ENCODE measurements at places on chromosomes 11 and 22. TPM values are rescaled to one million over a fixed set of nuclear protein-coding genes. Genes with fewer than 3 reads are reported as not detected.

DNA sequence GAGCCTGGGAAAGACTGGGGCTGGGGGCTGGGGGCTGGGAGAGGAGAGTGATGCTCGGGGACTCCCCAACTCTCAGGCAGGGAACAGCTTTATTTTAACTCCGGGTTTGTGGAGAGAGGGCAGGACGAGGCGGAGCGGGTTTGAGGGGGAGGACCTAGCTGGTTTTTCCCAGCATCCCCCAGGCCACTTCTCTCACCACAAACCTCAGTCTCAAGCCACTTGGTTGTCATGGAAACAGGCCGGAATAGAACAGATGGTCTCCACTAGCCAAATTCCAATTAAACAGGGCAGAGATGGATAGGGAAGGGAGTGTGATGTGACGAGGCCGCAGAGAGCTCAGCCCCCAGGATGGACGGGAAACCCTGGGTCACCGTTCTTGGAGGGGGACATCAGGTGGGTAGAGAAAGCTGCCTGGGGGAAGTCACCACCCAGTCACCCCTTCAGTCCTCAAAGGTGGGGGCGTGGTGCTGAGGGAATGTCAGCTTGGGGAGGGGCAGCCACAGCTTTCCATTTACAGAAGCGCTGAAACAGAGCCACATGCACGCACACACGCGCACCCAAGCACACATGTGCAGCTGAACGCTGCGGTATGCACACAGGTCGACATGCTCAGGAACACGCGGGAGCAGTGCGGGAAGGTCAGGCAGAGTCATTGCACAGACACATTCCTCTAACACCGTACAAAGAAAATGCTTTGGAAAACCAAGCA, 19.2 kb downstream of the NECTIN1 start:
- DNase-seq = no peak

DNA sequence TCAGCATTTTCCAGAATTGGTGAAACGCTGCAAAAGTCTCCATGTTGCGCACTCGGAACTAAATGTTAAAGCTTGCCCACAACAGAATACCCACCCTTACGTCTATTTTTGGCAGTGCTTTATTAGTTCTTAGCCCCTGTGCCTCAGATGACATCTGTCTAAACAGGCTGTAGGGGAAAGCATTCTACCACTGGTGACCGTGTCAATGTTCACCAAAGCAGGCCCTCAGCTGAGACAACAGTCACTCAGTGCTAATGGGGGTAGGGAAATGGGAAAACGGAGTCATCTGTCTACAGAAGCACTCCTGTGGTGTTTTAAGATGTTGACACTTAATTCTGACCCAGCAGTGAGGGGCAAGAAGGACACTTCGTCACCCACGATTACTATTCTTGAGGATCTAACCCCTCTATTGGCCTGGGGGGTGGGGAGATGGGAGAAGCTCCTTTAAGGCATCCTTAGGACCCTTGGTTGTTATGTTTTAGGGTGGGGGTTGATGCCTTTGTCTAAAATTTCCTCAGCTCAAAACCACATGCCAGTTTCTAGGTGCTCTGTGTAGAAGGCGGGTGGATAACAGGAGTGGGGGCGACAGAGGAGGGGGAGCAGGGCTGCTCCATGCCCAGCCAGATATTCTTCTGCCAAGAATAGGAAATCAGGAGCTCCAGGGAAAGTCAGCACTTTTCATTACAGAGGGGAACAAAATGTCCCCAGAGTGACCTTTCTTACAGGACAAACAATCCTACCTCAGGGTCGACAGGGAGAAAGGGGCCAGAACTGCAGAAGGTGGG, 15.6 kb upstream of the MFRP start:
- no peak for DNase-seq

DNA sequence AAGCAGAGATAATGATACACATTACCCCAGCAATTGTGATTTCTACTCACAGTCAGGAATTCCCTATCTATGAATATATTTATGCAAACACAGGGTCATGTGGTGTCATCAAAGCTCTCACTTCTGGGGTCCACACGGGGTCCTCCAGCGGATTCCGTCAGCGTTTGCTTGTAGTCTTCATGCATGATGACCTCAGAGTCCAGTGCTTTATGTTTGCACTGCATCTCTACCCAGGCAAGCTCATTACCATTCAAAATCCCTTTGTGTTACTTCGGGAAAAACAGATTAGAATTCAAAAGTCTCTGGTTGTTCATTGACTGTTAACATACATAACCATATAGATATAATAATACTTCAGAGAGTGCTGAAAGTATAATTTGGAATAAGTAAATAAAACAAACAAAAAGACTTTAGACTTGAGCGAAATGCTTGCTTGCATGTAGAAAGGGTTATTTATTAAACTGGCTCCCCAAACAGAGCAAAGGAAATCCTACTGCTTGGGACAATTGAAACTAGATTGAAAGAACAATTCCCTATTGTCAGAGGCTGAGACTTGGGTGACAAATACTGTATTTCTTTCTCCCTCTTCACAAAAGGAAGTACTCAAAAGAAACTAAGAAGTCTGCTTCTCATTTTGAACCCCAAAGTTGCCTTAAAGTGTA, 423.1 kb downstream of the ETS1 start:
- no peak for DNase-seq

- DNase-seq = no peak
These were observed 44.7 kb upstream of the TTLL12 start for GRCh38 chr22:43231724-43232034.

GRCh38 chr11:125881291-125881690, 6.2 kb upstream of the HYLS1 start:
- DNase-seq = no peak

GRCh38 chr11:57356268-57356667, 18.1 kb downstream of the P2RX3 start:
- no peak for DNase-seq

DNA sequence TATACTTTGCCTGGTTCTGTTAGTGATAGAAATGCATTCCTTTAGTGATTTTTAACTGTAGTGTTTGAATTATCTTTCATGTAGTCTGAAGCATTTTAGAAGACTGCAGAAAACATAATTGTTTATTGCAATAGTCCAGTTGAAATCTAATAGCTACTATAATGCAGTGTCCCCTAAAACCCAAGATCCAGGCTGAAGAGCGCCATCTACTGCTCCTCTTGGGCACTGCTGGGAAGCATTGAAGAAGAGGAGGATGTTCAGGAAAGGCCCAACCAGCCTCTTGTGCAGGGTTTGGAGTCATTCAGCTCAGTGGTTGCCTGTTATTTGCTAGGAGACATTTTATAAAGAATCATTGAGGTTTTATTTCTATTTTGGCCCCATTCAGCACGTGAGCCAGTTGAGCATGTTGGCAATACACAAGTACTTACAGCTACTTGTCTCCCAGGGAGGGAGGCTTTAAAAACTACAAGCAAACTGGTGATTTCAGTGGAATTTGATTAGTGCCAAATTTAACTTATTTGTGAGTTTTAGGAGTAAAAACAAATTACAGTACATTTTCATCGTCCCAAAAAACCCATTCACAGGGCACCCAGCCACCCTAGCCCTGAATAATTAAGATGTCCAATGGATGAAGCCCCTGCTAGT, 74.9 kb upstream of the HORMAD2 start:
- no peak for DNase-seq

- DNase-seq = no peak
These were observed 11.8 kb downstream of the PIM3 start for GRCh38 chr22:49972163-49973017.

DNA sequence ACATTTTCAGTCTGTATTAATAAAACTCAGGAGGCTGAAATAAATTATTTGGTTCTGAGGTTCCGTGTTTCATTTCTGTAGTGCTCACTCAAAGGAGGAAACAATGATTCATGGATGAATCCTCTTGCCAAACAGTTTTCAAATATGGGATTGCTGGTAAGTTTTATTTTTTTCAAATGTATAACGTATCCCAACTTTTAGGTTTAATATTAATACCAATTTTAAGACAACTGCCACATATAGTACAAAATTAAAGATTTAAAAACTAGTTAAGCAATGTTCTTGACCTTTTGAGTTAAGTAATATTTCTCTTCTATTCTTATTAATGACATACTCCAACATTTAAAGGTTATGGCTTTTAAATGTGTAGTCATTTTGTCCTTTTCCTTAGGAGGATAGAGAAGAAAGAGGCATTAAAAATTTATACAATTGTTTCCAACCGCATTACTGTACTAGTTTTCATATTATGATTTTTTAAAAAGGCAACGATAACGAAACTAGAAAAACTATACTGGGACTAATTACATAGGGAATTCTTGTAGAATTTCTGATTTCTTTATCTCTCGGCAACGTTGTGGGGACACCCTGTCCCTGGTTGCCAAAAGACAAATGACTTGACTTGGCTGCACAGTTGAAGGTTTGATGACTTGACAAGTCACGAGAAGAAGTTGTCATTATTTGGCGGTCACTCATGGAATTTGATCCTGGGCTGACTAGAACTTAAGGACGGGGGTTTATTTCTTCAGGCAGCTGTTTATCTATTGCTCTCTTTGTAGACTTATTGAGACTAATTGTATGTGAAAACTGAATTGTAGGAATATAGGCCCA, 69.1 kb upstream of the ADSL start:
- no peak for DNase-seq

- no peak for DNase-seq
These were observed 4.7 kb downstream of the ANO1 start for GRCh38 chr11:70082829-70083228.

DNA sequence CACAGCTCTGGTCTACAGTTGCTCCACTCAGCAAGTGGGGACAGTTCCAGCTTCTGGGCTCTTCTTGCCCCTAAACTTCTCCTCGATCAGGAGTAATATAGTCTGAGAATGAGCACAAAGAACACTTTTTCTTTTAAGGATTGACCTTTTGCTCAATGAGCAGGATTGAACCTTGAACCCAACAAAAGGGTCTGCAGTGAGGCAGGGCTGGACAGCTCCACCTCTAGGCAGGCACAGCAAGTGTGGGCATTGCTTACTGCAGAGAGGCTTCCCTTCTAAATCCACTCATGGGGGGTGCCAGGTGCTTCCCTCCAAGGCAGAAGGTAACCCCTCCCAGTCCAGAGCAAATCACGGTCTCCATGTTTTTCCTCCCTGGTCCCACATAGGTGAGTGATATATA, 279.5 kb downstream of the ST3GAL4 start:
- DNase-seq = no peak

GRCh38 chr22:32729412-32729811, 72.1 kb upstream of the TIMP3 start:
- DNase-seq = no peak

- no peak for DNase-seq
These were observed 4.2 kb downstream of the SCGB1C1 start for GRCh38 chr11:196786-197731.

GRCh38 chr11:16778876-16779275, 40.4 kb downstream of the C11orf58 start:
- no peak for DNase-seq

- DNase-seq = no peak
These were observed 16.6 kb upstream of the RAB1B start for GRCh38 chr11:66251809-66252208.

DNA sequence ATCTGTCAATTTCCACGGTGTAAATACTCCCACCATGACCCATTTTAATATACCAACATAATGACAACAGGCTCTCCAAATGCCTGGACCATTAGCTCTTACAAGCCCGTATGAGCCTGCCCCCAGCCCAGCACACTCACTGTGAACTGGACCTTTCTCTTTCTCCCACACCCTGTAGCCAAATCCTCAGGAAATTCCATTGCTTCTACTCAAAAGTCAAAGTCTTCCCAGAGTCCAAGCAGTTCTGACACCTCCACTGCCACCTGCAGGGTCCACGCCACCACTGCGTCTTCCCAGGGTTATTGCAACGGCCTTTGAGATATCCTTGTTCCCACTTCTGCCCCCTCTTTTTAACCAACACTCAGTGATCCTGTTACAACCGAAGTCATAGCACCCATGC, 110.1 kb upstream of the ASPHD2 start:
- no peak for DNase-seq

DNA sequence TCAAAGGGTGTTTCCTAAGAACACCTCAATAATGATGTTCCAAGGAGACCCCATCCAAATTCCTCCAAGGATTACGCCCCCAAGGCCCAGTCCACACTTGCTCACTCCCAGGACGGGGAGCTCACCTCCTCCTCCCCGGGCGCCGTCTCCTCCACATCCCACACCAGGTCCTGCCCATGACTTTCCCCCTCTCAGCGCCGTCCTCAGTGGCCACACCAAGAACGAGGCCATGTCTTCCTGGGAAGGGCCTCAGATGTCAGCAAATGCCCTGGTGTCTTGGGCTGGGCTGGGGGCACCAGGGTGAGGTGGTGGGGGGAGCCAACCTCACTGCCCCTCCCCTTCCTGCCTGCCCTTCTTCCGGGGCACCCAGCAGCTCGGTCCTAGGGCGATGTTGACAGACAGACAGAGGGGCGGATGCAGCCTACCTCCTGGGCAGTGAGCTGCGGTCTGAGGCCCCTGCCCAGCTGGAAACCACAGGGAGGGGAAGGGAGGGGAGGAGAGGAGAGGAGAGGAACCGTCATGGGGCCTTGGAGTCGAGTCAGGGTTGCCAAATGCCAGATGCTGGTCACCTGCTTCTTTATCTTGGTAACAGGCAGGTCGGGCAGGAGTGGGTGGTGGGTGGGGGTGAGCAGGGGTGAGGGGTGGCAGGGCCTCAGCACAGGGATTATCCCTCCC, at the start of the genes C11orf21 and TSPAN32:
C11orf21 (minus strand) TSS at position 288 of the 675 bp plus-strand sequence; CDS start at position 178, 110 bp downstream.
TSPAN32 (plus strand) TSS at position 383 of the 675 bp plus-strand sequence; CDS start at position 520, 137 bp downstream.
- DNase-seq = no peak

DNA sequence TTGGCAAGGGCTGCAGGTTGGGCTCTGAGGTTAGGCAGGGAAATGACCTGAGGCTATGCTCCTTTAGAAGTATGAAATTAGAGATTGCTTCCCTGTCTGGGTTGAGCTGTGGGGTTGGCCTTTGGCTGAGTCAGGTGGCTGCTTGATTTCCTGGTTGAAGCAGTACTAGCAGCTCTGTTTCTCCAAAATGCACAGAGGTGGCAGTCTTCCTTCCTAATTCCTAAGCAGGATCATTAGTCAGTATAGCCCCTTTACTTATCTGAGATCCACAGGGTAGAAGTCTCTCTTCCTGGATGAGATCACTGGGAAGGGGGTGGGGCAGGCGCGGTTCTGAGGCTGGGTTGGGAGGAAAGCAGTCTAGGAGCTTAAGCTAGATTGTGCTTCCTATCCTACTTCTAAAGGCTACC, 1917.5 kb downstream of the LRRC4C start:
- no peak for DNase-seq

DNA sequence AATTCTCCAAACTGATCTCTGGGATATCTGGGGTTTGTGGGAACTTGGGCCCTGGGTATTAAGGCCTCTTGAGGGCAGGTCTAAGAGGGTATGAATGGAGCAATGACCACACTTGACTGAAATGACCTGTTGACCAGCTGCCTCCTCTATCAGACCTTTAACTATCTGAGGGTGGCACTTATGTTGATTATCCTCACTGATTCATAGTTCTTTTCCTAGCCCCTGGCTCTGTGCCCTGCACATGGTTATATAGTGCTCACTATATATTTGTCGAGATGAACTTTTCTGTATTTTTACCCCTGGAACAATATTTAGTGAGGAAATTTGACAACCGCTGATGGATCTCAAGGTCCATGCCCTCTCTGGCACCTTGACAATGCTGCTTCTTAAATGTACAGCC, 305.5 kb upstream of the PLET1 start:
- DNase-seq = no peak

- DNase-seq = no peak
These were observed 4786.8 kb upstream of the OR11H1 start for GRCh38 chr22:10741210-10741609.

LBHD1 gene
- 2.2 TPM for total RNA-seq

PATE2 gene
- 0.07 TPM for total RNA-seq

GTSE1 gene
- 35.8 TPM for total RNA-seq

PDGFD gene
- total RNA-seq = 2.0 TPM

OR5P2 gene
- not detected for total RNA-seq

APOL5 gene
- not detected for total RNA-seq

C22orf42 gene
- total RNA-seq = not detected

ARL2 gene
- total RNA-seq = 151 TPM

CCDC87 gene
- 0.14 TPM for total RNA-seq
